ENCODE measurements at places on chromosomes 2 and 18. TPM values are rescaled to one million over a fixed set of nuclear protein-coding genes. Genes with fewer than 3 reads are reported as not detected.

Gene SLC8A1
- total RNA-seq: 1.8 TPM

Gene CRYGD
- not detected for total RNA-seq

Gene MDH1B
- total RNA-seq: 0.20 TPM

Gene FAM210A
- total RNA-seq: 29.5 TPM

Gene DNAJC5G
- total RNA-seq: not detected

Gene DAPL1
- not detected for total RNA-seq

Gene APCDD1
- total RNA-seq: not detected

Gene MATN3
- total RNA-seq: not detected

Gene IL18R1
- total RNA-seq: 57.8 TPM
